ENCODE measurements at places on chromosomes 5 and 9. TPM values are rescaled to one million over a fixed set of nuclear protein-coding genes. Genes with fewer than 3 reads are reported as not detected.
A peak's percentile ranks its signal among the peaks of the same experiment; 100 is the strongest.

DNAH5 gene
- not detected for total RNA-seq

HARS2 gene
- 16.2 TPM for total RNA-seq

GARIN3 gene
- total RNA-seq: not detected

NAIP gene
- 8.8 TPM for total RNA-seq

PCDHB10 gene
- total RNA-seq: 2.0 TPM

PCDHGC5 gene
- total RNA-seq: 1.7 TPM

GRCh38 chr5:73448463-73449136, at the start of gene FOXD1:
FOXD1 (minus strand) TSS chr5:73448777; CDS start chr5:73448362, 415 bp downstream.
- H3K4me3 ChIP-seq: peak within 1 kb of the TSS; percentile 47
- peaks cover 70% of the 10 kb centered on the region for H3K27me3 ChIP-seq
- H3K4me1 ChIP-seq: peaks cover 26% of the 10 kb centered on the region
- no peaks in the 10 kb centered on the region for H3K36me3 ChIP-seq
- DNase-seq: no peak

GRCh38 chr5:33762859-33763258, 128.9 kb downstream of the ADAMTS12 start:
- no peak for DNase-seq
- no peak overlapping the region for H3K27ac ChIP-seq
- no peaks in the 10 kb centered on the region for H3K27me3 ChIP-seq
- H3K36me3 ChIP-seq: no peaks in the 10 kb centered on the region
- no peaks in the 10 kb centered on the region for H3K4me1 ChIP-seq

- H3K4me1 ChIP-seq: no peaks in the 10 kb centered on the region
- H3K36me3 ChIP-seq: no peaks in the 10 kb centered on the region
- DNase-seq: no peak
- no peak overlapping the region for H3K4me3 ChIP-seq
These were observed 117.8 kb downstream of the PTTG1 start for GRCh38 chr5:160539431-160539830.

DNA sequence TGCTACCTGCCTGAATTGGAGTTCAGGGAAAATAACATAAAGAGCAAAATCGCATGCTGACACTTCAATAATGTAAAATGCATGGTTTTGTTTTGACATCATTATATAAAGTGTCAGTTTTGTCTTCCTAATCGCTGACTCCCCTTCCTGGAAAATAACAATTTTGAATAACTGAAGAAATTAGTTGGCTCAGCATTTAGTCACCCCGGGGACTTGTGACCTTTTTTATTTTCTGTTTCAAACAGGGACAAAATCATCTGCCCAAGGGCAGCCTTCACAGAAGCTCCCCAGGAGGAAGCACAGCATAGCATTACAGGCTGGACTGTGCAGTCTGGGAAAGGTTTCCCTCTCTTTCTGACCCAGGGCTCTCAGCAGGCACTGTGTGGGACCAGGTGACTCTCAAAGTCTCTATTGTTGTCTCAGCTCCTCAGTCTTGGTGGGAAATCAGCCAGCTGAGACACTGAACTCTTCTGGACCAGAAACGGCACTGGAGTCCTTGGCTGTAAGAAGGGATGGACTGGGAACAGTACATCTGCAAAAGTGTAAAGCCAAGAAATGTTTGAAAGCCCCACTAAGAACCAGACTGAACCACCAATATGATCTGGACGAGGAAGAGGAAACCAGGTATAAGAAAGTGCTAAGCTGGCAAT, 671.3 kb upstream of the KLF4 start:
- DNase-seq: no peak
- no peaks in the 10 kb centered on the region for H3K27me3 ChIP-seq
- no peaks in the 10 kb centered on the region for H3K4me1 ChIP-seq
- no peak overlapping the region for H3K4me3 ChIP-seq
- no peaks in the 10 kb centered on the region for H3K36me3 ChIP-seq
- no peak overlapping the region for H3K27ac ChIP-seq

DNA sequence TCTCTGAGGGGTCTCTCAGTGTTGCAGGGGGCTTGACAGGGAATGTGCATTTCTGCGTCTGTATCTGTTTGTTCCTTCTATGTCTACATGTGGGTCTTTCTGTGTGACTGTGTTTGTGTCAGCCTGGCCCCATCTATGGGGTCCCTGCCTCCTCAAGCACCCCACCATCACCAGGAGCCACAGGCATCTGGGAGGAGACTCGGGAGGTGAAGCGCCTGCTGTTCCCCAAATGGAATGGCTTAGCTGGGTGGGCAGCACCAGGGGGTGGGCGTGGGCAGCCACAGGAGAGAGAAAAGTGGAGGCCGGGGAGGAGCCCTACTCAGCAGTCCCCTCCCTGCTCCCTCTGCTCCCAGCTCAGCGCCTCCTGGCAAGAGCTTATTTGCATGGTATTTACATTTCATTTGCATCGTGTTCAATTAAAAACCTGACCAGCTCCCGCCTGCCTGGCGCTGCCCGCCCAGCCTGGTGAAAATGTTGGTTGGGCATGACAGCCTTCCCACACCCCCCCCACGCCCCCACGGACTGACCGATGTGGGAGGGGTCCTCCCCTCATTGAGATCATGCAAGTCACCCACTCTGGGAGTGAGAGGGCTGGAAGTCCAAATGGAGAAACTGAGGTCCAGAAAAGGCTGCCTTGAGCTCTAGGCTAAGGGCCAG, 50.5 kb downstream of the CXXC5 start:
- peaks cover 50% of the 10 kb centered on the region for H3K4me1 ChIP-seq
- H3K27me3 ChIP-seq: no peaks in the 10 kb centered on the region
- no peaks in the 10 kb centered on the region for H3K36me3 ChIP-seq
- no peak overlapping the region for H3K4me3 ChIP-seq
- DNase-seq: peak; percentile 87
- H3K27ac ChIP-seq: peak overlapping the region; percentile 90

- no peaks in the 10 kb centered on the region for H3K27me3 ChIP-seq
- peak; percentile 64 for DNase-seq
- H3K4me1 ChIP-seq: peaks cover 18% of the 10 kb centered on the region
These were observed 541 bp downstream of the GNPDA1 start for GRCh38 chr5:142012186-142012785.

DNA sequence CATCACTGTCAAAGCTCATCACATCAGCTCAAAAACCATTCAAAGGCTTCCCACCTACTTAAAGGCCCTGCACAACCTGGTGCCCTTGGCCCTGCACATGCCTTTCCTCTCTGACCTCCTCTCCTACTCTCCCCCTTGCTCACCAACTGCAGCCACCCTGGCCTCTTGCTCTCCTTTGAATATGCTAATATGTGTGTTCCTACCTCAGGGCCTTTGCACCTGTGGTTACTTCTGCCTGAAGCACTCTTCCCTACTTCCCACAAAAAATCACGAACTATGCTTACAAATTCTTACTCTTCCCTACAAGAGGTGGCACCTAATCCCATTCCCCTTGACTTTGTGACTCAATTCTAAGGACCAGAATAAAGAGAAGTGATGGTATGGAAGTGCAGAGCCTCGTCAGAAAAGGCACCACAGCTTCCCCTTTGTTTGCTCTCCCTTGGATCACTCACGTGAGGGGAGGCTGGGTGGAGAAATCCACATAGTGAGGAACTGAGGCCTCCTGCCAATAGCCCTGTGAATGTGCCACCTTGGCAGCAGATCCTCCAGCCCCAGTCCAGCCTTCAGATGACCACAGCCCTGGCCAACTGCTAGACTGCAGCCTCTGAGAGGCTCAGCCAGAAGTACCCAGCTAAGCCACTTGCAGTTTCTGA, 3.2 kb upstream of the TMEM171 start:
- H3K4me1 ChIP-seq: peaks cover 7% of the 10 kb centered on the region
- H3K27me3 ChIP-seq: no peaks in the 10 kb centered on the region
- no peak overlapping the region for H3K4me3 ChIP-seq
- no peak overlapping the region for H3K27ac ChIP-seq
- no peak for DNase-seq

GRCh38 chr5:38548064-38548759, 8.2 kb downstream of the LIFR start:
- H3K27me3 ChIP-seq: no peaks in the 10 kb centered on the region
- no peak for DNase-seq
- peak overlapping the region; percentile 63 for H3K27ac ChIP-seq
- no peak overlapping the region for H3K4me3 ChIP-seq
- H3K36me3 ChIP-seq: no peaks in the 10 kb centered on the region

DNA sequence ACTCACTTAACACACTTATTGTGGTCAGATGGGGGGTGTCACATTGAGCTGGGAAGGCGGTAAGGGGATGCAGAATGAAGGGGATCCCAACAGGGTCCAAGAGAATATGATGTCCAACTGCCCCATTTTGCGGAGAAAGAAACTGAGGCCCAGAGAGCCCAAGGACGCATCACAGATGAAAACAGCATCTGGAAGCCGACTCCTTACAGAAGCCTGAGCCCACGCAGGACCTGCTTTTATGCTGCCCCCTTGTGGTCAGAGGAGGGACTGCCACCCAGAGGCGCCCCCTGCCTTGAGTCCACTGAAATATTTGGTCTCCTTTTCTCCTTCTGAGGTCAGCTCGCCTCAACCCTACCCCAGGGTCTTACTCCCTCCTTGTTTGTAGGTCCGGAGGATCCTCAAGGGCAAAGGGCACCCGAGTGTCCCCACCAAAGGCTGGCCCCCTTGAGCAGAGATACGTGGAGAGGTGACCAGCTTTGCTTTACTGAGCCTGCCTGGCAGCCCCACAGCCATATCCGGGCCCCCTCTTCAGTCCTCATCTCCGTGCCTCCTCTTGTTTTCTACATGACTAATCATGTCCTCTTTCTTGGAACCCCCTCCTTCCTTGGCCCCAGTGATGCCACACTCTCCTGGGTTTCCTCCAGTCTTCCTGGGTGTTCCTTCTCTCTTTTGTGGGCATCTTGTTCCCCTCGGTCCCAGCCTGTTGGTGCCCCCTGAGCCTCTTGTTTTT, 30.0 kb upstream of the TTLL11 start:
- no peaks in the 10 kb centered on the region for H3K27me3 ChIP-seq
- H3K4me3 ChIP-seq: no peak overlapping the region
- H3K27ac ChIP-seq: no peak overlapping the region
- H3K36me3 ChIP-seq: no peaks in the 10 kb centered on the region

DNA sequence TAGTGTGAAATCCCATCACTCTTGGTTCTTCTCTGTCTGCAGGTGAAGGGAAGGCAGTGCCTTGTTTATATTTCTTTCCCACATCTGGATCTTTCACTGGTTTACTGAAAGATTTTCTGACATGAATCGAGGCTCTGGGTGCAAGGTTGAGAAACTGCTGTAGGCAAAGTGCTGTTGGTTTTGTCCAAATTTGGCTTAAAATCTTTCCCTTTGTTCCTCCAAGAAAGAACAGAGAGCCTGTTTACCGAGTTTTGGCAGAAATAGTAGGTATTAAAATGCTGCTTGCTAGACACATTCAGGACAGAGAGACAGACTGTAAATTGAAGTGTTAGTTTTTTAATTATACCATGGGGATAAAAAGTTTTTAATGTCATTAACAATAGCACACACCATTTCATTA, 21.5 kb downstream of the SKP2 start:
- H3K27ac ChIP-seq: no peak overlapping the region
- no peak overlapping the region for H3K4me3 ChIP-seq
- peaks cover 58% of the 10 kb centered on the region for H3K36me3 ChIP-seq
- H3K4me1 ChIP-seq: no peaks in the 10 kb centered on the region

DNA sequence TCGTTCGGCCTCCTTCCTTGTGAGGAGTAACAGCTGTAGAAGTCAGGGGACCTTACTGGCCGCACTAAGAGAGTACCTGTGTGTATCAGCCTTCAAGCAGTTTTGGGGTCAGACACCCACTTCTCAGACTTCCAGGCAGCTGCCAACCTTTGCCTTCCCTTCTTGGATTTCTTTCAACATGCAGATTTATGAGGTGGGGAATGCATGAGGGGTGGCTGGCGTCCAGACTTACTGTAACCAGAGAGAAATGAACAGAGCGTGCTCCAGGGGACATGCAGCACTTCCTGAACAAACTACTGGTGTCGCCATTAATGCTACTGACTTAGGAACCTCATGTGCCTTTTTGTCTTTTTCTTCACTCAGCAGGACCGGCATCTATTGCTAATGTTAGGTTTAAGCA, 46.7 kb downstream of the INSYN2B start:
- no peaks in the 10 kb centered on the region for H3K27me3 ChIP-seq
- no peak overlapping the region for H3K4me3 ChIP-seq
- DNase-seq: no peak

DNA sequence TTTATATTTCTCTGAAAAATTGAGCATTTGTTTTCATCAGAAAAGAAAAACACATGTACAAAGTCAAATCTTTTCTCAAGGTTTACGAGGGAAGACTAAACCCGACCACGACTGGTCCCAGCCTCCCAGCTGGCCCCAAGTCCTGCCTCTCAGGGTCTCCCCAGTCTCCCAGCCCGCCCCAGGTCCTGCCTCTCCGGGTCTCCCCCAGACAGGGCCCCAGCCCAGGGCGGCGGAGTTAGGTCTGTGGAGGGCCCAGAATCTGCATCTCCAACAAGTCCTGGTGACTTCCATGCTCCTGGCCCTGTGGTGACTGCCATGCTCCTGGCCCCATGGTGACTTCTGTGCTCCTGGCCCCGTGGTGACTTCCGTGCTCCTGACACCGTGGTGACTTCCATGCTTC, 359.9 kb downstream of the IRX2 start:
- H3K4me1 ChIP-seq: no peaks in the 10 kb centered on the region
- no peaks in the 10 kb centered on the region for H3K36me3 ChIP-seq
- no peak for DNase-seq
- H3K27ac ChIP-seq: no peak overlapping the region
- no peaks in the 10 kb centered on the region for H3K27me3 ChIP-seq
- H3K4me3 ChIP-seq: no peak overlapping the region

DNA sequence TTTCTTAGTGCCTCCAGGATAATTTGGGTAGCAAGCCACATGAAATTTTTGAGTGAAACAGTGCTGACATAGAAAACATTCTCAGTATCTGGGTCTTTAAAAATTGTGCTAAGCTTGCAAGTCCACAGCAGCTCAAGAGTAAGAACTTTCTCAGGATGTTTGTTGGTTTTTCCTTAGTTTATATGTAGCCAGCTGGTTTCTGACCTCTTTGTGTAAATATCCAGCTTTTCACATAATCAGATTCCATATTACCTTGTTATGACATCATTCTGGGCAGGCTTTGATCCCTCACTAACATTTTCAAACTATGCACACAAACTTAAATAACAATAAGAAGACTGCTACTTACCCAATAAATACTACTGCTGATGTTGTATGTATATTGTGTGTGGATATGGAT, 82.9 kb upstream of the VCAN start:
- H3K36me3 ChIP-seq: no peaks in the 10 kb centered on the region
- H3K27me3 ChIP-seq: no peaks in the 10 kb centered on the region
- H3K4me1 ChIP-seq: no peaks in the 10 kb centered on the region
- H3K4me3 ChIP-seq: no peak overlapping the region
- DNase-seq: no peak

- H3K36me3 ChIP-seq: no peaks in the 10 kb centered on the region
- no peaks in the 10 kb centered on the region for H3K4me1 ChIP-seq
- no peak overlapping the region for H3K4me3 ChIP-seq
- no peak overlapping the region for H3K27ac ChIP-seq
- H3K27me3 ChIP-seq: no peaks in the 10 kb centered on the region
These were observed 252.1 kb downstream of the SEC61B start for GRCh38 chr9:99474186-99474585.

Data from right atrium auricular region (tissue), 2 donors.